Activated CD4-positive, alpha-beta T cell treated with anti-CD3 and anti-CD28 coated beads for 1 hour (primary cell): ENCODE measurements at places on chromosomes 5 and 9.

- no peak for DNase-seq
These were observed 137.9 kb upstream of the SLC24A2 start for GRCh38 chr9:19926774-19927173.

GRCh38 chr9:84439250-84439649 lies 98.7 kb upstream of the SLC28A3 start:
- DNase-seq: no peak

DNA sequence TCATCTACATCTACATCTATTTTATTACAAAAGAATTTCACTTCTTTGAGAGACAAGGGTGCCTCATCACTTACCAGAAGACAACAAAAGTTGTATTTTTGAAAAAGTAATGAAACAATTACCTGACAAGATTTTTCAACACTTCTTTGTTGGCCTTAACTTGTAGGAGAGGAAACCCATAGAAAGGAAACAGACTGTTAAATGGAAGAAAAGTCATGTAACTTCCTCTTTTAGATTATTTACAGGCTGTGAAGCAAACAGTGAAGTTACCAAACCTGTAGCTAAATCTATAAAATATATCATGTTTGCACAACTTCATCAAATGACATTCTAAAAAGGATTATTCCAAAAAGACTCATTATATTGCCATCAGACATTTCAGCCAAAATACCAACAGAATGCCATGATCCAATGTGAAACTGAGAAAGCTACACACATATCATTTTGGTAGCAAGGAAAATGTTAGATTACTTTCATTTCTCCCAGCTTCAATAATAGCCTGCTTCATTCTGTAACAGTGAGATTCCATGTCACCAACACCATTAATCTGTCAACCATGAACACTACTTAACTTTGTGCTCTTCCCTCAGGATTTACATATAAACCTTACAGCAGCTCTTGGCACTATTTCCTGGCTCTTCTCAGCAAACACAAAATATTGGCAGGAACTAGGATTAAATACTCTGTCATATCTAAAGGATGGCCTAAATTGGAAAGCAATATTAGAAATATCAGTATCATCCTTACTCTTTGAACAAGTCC lies 122.5 kb downstream of the MCTP1 start:
- no peak for DNase-seq

DNA sequence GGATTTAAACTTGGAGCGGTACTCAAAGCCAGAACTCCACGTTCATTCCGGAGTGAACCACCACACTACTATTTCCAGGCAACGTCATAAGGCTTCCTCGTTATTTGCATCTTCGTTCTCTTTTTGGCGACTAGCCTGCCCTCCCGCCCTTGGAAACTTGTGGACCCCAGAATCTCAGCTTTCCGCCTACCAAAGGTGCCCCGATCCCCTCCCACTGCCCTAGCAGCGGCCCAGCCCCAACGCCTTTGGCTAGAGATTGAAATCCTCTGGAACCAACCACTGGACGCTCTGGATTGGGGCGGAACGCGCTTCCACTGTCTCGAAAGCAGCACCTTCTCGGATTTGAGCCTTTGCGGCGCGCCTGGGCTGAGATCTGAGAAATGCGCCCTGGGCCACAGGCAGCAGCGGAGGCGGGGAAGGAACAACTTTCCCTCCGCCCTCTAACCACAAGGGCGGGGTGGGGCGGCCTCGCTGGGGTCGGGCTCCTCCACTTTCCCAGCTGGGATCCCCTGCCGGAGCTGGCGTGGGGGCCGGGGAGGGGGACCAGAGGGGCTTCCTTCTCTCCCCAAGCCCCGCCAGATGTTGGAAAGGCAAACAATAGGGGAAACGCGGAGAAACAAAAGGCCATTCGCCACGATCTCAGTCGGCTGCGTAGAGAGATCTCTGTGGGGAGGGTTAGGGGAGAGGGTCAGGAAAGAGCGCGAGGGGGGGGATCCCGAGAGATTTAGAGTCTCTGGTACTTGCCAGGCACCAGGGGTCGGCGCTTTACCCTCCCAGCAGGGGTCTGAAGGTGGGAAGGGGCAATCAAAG lies 1.3 kb downstream of the MOB3B start:
- peak; percentile 24 for DNase-seq

- peak; percentile 13 for DNase-seq
These were observed 485 bp downstream of the TGFBR1 start for GRCh38 chr9:99105152-99106043.

- no peak for DNase-seq
These were observed 314.8 kb downstream of the ARHGEF28 start for GRCh38 chr5:73940801-73941200.

DNA sequence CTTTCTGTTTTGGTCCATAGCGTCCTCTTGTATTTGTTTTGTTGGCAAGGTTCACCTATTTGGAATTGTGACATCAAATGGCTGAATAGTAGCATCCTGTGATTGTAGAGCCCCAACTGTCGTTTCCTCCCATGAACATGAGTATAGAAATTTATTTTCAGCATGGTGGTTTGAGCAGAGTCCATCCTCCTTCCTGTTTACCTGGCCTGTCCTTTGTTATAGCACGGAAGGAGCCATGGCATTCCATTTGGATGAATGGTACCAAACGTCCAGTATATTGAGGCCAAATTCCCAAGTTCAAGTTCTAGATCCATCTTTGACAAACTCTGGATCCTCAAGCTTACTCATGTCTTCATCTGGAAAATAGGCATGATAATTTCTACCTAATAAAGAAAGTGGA lies 16.8 kb downstream of the RASGRF2 start:
- DNase-seq: no peak

DNA sequence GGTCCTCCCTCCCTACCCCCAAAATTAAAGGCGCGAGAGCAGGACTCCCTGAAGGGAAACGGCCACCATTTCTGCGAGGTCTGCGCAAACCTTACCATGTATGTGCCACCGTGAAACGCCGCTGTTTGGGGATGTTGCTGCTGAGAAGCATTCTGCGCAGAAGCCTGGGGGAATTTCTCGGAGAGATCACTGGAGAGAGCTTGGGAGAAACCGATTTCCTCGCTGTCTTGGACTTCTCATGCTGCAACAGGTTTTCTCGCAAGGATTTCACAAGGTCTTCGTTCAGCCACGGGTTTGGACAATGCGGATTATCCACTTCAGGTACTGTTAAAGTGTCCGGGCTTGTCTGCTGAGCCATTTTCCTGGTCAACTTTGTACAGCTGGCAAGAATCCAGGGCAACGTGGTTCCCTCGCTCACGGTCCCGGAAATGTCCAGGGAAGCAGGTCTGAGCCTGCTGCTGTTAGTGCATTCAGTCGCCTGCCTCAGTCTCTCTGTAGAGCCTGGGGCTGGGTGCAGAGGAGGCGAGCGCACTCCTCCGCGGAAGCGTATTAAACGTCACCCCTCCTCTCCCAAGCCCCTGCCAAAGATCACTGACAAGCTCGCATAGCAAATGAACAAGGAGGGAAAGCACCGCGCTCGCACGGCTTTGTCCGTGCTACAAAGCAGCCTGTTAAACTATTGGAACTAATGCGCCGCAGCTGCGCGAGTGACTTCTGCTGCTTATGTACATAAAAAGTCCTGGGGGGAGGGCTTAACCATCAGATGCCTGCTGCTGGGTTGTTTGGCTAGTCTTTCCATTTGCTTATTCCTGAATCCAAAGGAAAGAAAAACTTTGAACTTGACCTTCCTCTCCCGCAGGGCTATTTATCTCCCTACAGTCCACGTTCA lies 125.1 kb downstream of the PDE4D start:
- no peak for DNase-seq

DNA sequence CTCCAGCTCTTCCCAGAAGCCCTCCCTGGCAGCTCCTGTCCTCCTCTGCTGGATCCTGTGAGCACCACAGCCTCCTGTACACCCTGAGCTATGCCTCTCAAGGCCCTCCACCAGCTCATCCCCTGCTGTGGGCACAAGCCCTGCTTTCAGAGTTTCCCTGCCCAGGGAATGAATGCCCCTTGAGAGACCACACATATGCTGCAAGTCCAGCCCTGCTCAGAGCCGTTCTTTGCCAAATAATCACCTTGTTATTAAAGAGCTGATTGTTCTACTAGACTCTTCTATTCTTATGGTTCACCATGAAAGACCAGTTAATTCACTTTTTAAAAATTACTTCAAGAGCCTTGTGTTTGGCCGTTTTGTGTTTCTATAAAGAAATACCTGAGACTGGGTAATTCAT lies 121.5 kb downstream of the MVB12B start:
- no peak for DNase-seq

DNA sequence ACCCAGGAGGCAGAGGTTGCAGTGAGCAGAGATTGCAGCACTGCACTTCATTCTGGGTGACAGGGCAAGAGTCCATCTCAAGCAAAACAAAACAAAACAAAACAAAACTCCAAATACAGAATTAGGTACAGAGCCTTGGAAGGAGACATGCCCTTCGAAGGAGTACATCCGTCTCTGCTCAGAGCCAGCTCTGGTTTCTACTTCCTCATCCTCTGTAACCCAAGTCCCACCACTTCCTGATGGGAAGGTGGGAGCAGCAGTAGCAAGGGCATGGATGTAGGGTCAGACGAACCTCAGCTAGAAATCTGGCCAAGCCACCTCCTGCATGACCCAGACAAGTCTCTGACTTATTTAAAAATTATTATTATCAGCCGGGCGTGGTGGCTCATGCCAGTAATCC lies 16.5 kb upstream of the STXBP1 start:
- DNase-seq: no peak

DNA sequence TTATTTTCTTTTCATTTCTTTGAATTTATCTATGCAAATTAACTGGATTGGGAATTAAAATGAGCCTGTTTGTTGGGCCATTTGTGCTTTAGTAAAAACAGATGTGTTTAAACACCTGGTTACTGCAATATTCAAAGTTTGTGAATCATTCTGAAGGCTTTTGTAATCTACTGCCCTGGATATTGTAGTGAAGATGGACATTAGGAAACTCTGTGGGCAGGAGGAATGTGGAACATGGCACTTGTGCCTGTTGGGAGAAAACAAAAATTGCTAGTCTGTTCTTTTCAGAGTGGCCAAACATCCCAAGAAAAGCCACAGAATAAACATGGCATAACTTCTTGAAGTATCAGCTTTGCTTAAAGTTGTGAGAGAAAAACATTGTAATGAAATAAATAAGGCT lies 40.8 kb downstream of the CHSY3 start:
- no peak for DNase-seq

DNA sequence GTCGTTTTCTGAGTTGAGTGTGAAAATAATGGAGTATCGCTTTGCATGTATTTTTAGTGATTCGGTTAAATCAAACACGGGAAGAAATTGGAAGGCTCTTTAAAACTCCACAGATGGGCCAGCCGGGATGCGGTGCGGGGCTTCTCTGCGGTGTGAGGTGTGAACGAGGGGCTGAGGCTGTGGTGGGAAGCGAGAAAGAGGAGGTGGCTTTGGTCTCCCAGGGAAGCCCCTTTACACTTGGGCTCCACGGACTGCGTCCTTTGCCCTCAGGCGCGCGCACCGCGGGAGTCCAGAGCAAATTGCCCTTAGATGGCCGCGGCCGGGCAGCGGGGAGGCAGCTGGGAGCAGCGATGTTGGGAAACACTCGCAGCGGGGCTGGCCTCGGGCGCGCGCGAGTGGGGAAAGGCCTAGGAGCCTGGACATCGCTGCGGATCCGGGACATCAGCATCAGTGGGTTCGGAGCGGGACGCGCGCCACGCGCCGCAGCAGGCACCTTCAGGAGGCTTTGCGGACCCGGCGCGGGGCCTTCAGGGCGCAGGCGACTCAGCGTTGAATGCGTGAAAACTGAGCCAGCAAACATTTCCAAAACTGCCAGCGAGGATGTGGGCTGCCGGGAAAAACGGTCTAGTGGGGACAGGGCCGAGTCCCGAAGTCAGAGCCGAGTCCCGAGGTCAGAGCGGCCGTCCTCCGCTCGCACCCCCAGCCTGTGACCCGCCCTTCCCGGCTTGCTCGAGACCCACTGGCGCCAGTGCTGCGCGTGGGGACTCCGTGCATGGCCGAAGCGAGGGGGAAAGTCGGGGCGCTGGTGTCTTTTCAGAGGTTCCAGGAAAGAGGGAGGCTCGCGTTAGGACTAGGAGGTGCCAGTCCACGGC lies 6.5 kb downstream of the IRX1 start:
- DNase-seq: no peak

DNA sequence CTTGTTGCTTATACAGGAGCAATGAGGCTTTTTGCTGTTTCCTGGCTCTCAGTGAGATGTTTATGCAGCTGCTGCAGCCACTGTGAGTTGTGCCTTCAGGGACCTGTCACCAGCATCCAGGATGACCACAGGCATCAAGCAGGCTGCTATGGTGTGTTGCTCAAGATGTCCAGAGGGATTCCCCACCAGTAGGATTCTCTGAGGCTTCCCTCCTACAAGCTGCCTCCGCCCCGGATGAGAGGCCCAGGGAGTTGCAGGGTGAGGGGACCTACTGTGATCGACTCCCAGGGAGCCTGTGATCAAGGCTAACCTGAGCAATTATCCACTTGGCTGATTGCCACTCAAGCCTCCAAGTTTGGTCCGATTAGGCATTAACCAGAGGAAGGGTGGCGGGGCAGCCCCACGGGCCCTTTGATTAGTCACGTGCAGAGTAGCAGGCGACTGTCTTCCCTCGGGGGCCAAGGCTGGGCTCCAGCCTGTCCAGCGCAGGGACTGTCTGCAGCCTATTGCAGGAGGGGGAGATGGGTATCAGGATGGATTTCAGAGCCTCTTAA lies 1.8 kb upstream of the FAT2 start:
- no peak for DNase-seq

DNA sequence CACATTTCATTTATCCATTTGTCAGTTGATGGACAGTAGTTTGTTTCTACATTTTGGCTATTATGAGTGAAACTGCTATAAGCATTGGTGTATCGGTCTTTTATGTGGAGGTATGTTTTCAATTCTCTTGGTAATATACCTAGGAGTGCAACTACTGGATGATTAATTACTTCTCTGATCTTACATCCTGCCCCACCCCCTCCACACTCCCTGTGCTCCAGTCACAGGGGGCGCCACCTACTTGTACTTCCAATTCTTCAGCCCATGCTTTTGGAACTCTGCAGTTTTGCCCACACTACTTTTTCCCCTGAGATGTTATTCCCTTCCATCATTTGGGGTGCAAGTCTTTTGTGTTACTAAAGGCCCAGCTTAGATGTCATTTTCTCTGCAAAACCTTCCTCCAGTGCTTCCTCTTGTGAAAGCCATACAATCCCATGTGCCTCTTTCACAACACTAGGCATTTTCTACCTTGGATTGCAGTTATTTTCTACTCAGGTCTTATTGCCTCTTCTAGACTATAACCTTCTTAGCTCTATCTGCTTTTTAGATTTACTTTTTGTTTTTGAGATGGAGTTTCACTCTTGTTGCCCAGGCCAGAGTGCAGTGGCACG lies 42.1 kb downstream of the SEC61B start:
- no peak for DNase-seq

GRCh38 chr9:21943464-21943863 lies 50.7 kb downstream of the CDKN2A start:
- DNase-seq: no peak
